ENCODE measurements at places on chromosomes 2 and 18.

- DNase-seq = no peak
These were observed 26.2 kb downstream of the PCBP1 start for GRCh38 chr2:70113359-70114070.

GRCh38 chr2:40820319-40820718 is 368.4 kb upstream of the SLC8A1 start:
- DNase-seq = no peak

- DNase-seq = no peak
These were observed 683.8 kb downstream of the ERBB4 start for GRCh38 chr2:211854832-211855231.

DNA sequence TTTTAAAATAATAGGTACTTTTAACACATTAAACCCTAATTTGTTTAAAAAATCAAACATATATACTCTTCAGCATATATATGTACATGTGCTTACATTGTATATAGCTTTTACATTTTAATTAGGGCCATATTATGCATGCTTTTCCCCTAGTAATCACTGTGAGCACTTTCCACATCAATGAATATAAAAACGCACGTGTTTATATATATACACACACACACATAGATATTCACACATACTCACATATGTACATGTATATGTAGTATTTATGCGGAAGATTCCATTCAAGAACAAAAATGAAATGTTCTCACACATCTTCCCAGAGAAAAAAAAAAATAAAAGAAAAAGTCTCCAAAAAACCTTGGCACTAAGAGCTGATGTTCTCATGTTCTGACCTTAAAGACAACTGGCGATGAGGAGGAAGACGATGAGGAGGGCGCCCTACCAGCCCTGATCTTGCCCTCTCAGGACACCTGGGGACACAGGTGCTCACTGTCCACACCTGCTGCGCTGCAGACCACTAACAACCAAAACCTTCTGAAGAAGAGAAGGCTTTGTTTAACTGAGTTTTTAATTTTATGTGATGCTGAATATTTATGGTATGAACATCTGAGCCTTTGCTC is 184.7 kb downstream of the HDAC4 start:
- DNase-seq = no peak

DNA sequence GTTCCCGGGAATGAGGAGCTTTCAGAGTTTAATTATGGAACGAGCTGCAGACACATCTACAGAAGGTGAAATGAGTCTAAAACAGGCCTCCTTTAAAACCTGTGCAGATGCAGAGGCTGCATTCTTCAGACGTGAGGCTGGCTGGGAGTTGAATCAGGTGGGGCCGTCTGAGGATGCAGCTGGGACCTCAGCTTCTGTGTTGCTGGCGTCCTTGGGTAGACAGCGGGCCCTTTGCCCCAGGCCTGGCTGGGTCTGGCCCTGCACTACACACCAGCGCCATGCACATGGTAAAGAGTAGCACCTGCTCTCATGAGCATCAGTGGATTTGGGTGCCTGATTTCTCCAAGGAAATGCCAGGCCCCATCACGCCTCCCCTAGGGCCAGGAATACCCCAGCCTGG is 67.3 kb downstream of the TMEM18 start:
- no peak for DNase-seq
